ENCODE measurements at places on chromosomes 6 and 20.

DNA sequence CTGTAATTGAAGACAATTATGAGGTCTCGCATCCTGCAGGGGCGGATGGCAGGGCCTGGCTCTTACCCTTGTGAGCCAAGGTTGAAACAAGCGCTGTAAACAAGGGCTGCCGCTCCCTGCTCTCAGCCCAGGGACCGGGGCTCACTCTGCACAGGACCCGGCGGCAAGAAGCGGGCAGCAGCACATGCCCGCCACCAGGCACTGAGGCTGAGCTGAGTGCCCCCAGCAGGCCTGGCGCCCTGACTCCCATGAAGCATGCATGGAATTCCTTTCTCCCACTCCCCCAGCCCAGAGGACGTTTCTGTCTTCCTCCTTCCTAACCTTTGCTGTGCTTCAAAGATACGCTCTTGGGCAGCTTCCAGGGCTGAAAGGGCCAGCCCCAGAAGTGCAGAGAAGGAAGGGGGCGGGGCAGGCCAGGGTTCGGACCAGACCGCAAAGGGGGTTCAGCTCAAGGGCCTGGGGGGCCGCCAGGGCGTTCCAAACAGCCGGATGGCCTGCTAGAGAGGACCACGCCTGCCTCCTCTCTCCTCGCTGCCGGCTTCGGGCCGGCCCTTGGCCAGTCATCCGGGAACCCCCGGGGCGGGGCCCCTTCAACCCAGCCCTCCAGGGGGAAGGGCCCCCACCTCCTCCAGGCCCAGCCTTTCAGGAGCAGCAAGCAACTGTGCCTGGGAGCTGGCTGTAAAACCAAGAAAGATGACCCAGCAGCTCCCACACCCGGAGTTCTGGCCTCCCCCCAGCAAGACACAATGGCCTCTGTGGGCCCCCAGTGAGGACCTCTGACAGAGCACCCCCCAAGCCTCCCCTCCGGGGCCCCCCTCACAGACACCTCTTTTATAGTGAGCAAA lies 109.9 kb downstream of the NOL4L start:
- H3K27ac ChIP-seq, result peak overlapping the region; percentile 34
- peak overlapping the region; percentile 16 for H3K4me3 ChIP-seq
- no peak for DNase-seq
- H3K36me3 ChIP-seq, result no peaks in the 10 kb centered on the region
- no peaks in the 10 kb centered on the region for H3K27me3 ChIP-seq

DNA sequence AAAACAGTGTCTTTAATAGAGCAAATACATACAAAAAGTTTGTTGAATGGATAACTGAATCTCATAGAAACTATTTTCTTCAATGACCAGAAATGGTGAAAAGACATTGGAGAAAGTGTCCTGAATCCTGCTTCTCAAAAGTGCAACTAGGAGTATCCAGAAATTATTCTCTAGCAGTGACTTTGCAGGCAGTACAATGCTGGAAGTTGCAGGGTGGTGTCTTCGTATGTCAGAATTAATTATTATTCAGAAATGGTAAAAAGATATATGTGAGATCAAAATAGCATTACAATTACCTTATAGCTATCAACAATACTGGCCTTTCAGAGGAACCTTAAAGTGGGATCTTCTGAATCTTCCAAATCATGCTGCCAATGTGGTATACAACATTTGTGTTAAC lies 10.0 kb downstream of the FRK start:
- peaks cover 6% of the 10 kb centered on the region for H3K27me3 ChIP-seq
- H3K27ac ChIP-seq, result no peak overlapping the region
- no peak overlapping the region for H3K4me3 ChIP-seq
- no peaks in the 10 kb centered on the region for H3K36me3 ChIP-seq
- H3K4me1 ChIP-seq, result no peaks in the 10 kb centered on the region

GRCh38 chr6:71852948-71853347 lies 33.4 kb upstream of the RIMS1 start:
- no peaks in the 10 kb centered on the region for H3K4me1 ChIP-seq
- DNase-seq, result no peak

DNA sequence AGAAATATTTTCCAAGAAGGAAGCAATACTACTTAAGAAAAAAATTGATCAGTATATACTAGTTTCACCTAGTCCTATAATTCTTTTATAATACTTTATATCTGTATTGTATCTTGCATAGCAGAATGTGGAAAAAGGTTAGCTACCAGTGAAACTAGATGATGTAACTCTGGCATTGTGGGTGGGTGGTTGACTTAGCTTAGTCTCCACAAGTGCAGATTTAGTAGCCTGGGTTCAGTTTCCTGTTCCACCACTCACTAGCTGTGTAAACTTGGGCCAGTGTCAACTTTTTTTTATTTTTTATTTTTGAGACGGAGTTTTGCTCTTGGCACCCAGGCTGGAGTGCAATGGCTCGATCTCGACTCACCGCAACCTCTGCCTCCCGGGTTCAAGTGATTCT lies 2.0 kb downstream of the MUC21 start:
- peaks cover 9% of the 10 kb centered on the region for H3K4me1 ChIP-seq
- H3K36me3 ChIP-seq, result no peaks in the 10 kb centered on the region
- no peak for DNase-seq
- no peak overlapping the region for H3K4me3 ChIP-seq
- H3K27ac ChIP-seq, result no peak overlapping the region
- H3K27me3 ChIP-seq, result peaks cover 33% of the 10 kb centered on the region
